ENCODE measurements at places on chromosomes 4 and X.

DNA sequence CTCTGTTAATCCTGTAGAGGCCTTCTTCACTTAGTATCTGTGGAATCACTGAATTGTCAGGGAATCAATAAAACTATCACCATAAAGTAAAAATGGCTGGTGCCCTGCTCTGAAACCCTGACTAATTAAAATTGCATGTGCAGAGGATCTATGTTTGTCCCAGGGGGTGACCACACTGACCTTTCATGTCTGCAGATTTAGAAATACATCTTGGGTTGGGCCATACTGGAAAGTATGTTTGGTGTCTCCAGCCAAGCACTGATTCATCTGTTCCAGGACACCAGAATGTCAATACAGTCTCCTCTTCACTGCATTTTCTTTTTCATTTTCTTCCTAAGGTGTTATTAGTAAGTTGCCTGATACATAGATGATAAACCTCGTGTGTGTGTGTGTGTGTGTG is 490.9 kb upstream of the INTU start:
- DNase-seq: no peak

- DNase-seq: no peak
These were observed 138.6 kb downstream of the AMELX start for GRCh38 chrX:11431786-11432185.

DNA sequence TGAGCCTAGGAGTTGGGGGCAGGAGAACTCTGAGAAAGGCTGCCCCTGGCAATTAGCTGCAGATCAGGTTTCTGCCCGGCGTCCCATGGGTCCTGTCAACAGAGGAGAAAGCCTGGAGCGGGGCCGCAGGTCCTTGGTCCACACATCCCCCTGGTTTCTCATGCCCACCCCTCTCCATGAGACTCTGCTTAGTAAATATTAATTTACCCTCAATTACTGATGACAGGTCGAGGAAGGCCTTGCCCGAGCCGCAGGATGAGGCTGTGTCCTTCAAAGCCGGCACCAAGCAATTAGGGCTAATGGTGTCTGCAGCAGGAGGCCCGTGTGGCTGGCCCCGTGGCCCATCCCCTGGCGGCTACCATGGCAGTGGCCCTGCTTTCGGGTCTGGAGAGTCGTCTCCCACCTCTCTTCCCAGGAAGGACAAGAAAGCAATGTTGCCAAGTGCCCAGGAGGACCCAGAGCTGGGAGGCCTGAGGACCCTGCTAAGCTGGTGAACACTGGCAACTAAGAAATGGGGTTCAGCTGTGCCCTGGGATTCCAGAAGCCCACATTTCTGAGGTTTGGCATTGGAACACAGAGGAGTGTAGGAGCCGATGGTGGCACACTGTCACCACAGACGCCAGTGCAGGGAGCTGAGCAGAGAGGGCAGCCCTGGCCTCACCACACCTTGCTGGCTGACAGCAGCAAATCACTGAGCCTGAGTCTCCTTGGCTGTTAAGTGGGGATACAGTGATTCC is 114.6 kb downstream of the CPZ start:
- DNase-seq: no peak

DNA sequence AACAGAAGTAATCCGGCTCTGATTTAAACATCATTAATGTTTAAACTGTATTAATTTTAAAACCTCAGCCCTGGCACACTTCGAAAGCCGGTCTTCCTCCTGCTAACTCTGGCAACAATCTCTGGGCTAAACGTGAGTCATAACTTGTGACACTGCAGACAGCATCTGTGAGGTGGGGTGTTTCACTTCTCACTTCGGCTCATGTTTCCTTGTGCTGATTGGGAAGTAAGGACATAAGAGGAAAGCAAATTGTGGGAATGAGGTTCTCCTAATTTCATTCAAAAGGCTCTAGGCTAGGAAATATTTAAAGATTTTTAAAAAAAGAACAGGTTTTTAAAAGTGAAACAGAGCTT is 139.9 kb upstream of the USP9X start:
- DNase-seq: no peak

DNA sequence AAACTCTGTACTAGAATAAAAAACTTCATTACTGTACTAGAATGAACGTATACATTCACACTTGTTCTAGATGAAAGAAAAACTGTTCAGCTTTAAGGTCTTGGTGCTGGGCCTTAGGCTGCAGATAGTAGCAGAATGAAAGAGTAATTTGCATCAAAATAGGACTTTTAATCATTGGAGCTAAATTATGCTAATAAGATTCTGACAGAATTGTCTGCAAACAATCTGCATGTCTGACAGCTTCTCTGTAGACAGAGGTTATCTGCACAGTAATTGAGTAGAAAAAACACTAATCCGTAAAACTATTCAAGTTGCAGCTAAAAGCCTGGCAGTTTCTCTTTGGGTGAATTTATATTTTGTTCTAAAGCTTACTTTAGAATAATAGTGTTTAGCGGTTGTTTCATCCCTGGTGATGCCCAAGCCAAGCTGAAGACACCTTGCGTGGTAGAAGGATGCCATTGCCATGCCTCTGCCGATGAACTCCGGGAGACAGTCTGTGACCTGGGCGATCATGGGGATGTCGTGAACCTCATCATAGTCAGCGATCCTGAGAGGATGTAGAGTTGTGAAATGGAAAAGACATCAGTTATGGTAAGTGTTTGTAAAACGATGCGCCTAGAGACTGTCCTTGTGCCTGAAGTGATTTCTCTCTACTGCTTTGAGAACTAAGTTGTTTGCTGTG is 25.3 kb downstream of the LRP2BP start:
- no peak for DNase-seq

GRCh38 chr4:6345096-6345830 is 75.6 kb downstream of the WFS1 start:
- DNase-seq: no peak

DNA sequence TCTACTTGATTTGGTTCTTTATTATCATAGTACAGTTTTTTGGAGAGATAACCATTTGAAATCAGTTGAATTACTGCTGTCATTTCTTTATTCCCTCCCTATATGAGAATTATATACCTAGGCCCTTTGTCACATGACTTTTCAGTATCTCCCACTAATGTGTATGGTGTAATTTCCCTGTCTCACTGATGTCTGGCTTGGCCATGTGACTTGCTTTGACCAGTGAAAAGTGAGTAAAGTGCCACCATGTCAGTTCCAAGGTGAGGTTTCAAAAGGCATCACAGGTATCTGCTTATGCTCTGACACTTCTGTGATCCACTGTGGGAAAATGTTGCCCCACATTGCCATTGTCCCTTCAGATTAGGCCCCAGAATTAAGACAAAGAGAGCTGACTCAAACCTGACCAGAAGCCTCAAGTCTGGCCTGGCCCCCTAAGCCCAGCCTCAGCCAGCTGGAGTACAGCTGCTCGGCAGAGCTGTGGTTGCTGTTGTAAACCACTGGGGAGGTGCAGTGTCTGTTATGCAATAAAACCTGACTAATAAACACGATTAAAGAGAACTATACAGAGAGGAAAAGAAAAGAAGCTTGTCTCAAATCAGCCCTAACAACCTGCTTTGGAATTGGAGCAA is 27.5 kb downstream of the SETD7 start:
- no peak for DNase-seq

DNA sequence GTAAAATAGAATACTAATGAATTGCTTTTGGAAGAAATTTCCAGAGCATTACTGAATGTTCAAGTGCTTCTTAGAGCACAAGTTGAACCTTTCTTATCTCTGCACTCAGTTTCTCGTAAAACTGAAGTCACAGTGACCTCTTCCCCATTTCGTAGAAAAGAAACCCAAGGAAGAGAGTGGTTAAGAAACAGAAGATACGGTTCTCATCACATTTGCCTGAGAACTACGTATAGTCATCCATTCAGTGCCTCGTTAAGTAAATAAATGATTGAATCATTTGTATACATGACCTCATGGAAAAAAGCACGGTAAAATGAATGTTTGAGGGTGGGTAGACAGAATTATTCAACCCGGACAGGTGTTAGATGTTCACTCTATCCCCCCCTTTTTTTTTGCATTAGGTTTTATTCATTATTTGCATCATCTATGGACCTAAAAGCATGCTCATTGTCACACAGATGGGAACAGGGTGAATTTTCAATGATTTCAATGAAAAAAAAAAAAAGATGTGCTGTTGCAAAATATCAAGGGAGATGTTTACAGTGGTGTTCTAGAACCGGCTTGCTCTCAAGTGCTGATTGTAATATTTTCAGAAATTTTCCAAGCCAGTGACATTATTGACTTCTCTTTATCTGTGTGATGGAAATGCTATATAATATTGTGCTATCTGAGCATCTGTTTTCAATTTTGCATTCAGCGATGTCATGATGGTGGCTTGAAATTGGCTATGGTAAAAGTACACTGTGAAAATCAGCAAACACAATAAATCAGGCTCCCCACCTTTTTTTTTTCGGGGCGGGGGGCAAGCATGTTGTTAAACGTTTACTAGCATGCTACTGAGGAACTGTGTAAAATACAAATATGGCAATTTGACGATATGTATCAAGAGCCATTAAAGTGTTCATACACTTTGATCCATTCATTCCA is 4.3 kb downstream of the RHOH start:
- no peak for DNase-seq

- no peak for DNase-seq
These were observed 587.1 kb upstream of the HTR2C start for GRCh38 chrX:113996781-113997180.

DNA sequence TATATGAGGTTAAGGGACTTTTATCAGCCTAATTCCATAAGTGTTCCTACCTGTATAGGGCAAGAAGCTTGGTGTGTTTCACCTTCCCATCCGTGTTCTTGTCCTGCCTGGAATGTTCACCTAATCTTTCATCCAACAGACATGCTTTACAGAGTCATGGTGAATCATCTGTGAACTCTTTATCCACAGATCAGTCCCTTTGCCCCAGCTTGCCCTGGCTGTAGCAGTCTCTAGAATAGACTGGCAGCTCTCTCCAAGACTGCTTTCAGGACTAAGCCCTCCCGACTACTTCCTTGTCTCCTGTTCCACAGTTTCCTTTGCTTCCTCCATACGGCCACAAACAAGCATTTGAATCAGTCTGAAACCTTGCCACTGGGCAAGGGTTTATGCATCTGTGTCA is 177.9 kb upstream of the IL15 start:
- no peak for DNase-seq

DNA sequence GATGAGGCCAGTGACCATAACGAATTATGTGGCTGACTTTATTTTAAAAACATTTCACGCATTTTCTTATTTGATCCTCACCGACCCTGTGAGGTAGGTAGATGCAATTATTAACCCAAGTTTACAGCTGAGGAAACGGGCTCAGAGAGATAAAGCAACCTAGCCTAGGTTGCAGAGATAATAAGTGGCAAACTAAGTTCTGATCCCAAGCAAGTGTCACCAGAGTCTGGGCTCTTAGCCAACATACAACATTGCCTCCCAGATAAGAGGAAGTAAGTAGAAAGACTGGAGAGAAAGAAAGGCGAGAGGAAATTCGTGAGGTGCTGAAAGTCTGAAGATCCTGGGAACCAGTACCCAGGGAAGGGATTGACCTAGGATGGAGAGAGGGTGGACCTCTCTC is 77.4 kb upstream of the GPR50 start:
- DNase-seq: no peak

DNA sequence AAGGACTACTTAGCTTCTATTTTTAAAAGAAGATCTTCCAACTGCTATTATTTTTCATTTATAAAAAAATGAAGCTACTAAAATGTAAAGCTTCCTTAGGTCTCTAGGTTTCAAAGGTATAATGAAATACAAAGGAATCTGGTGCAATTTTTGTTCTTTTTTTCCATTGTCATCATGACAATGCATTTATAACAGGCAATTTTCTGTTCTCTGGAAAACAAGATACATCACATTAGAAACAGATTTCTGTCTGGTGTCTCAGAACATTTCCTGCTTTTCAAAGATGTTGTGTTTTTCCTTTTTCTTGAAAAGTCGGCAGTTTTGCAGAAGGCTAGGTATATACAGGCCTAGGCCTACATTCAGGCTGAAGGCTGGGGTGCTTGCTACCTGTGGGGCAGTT is 63.6 kb upstream of the ATP8A1 start:
- no peak for DNase-seq

GRCh38 chrX:23008431-23009099 is 8.8 kb downstream of the DDX53 start:
- no peak for DNase-seq

DNA sequence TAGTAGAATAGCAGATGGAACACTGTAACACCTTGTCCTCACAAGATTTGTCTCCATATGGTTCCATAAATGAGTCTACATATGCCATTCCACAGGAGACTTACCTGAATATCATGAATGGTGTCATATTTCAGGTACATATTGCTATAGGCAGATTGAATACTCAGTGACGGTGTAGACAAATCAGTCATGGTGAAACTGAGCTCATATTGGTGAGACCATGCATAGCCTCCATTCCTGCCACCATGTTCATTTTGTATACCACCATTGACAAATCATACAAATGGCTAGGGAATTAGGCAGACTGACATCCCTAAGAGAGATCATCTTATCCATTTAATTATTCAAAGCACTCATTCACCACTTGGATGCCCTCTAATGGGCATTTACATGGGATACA is 38.0 kb upstream of the SPP1 start:
- DNase-seq: no peak

DNA sequence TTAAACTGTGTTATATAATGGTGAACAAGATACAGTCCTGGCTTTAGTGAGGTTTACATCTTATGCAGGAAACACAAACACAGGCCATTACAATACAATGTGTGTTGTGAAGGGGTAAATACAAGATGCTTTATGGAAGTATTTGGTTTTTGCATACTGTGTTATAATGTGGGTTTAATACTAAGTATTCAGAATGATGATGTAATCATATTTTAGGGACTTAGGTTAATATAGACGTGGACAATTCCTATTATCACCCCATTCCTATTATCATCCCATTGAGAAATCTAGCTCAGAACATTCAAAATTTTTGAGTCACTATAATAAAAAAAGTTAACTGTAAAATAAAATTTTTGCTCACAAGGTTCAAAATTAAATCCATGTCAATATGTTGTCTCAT is 24.1 kb downstream of the MMAA start:
- DNase-seq: no peak

GRCh38 chr4:47270201-47270888 is 193.2 kb downstream of the COMMD8 start:
- no peak for DNase-seq

- no peak for DNase-seq
These were observed 134.6 kb downstream of the AMMECR1 start for GRCh38 chrX:110183314-110183713.

DNA sequence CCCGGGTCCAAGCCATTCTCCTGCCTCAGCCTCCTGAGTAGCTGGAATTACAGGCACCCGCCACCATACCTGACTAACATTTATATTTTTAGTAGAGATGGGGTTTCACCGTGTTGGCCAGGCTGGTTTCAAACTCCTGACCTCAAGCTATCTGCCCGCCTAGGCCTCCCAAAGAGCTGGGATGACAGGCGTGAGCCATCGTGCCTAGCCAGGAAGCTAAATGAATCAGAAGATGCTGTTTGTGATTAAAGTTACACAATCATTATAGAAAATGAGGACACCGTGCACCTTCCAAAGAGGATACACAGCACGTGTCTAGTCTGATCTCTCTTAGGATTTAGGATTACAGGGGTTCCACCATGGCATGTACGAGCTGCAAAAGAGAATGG is 99.6 kb downstream of the DHRSX start:
- no peak for DNase-seq
